Fibroblast of skin of back (primary cell): ENCODE measurements at places on chromosomes 6 and 20.

GRCh38 chr6:35195120-35195780, 18.5 kb upstream of the SCUBE3 start:
- no peak for DNase-seq

DNA sequence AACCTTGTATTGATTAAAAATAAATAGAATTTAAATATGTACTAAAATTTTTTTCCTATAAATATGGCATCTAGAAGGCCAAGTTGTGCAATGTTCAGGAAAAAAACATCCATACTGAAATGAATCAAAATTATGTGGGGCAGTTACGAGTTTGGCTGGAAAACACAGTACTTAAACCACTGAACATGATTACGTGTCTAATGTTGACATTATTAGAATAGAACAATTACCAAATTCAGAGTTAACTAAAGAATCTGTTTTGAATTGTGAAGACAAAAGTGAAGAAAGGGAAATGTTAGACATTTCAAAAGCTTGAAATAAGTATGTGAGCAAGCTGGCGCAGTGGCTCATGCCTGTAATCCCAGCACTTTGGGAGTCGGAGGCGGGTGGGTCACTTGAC, 57.2 kb downstream of the KLHL31 start:
- DNase-seq = no peak

DNA sequence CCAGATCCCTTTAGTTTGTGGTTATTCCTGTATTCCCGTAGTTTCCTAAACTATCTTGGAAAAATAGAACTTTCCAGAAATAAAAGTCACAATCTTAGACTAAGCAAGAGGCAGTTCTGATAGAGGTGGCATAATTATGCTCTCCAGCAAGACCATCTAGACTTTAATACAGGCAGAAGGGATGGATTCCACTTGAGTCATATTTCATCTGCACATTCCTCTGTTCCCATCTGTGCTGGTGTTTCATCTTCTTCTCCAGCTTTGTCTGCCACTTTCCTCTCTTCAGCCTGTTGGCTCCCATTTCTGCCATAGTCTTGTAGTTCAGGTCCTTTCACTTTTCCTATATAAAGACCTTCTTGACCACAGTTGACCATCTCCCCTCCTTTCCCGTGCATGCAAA, 102.9 kb downstream of the SOBP start:
- DNase-seq = peak; percentile 38

DNA sequence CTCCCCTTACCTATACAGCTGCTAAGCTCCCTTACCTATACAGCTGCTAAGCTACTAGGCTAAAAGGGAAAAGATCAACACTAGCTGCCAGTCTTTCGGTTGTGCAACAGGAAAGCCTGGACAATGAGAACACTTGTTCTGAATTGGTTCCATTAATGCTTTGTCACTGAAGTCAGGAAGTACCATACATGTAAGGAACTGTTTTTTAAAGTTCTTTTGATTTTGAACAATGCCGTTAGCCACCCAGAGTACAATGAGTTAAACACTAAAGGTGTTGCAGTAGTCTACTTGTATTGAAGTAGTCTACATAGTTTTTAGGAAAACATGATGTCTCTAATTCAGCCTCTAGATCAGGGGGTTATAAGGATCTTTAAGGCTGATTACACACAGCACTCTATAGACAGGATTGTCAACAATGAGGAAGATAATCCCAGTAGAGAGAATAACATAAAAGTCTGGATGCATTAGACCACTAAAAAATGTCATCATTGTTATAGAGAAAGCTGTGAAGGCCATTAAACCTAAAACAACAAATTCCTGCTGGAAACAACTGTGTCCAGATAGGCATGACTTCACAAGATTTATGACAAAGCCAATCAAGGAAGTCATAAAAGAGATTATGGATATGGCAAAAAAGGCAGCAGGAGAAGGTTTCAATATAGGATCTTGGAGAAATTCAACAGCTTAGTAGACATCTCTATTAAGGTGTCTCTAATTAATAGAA, 306.3 kb downstream of the PHF3 start:
- no peak for DNase-seq

- DNase-seq = peak; percentile 69
These were observed 40.5 kb downstream of the HLA-F start for GRCh38 chr6:29763491-29764289.

DNA sequence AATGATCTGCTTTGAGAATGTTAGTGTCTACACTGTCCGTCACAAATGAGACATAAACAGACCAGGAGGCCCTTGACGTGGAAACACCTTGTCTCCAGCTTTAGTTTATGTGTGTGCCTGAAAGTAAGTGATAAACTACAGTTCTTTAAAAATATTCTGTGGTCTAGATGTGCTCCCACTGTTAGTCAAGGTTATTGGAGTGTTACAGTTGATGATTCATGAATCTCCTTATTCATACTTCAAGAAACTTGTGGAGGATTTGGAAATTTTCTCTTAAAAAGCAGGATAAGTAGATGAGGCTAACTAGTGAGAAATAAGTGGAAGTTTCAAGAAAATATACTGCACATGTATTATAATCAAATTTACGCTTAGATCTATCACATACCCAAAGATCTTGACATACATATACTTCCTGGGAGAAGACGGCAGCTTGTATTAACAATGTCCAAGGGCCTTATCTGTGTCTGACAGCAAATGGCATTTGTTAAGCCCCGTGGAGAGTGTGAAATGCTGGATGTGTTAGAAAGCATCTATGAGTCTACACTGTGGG, 90.5 kb upstream of the MBOAT1 start:
- peak; percentile 1 for DNase-seq

DNA sequence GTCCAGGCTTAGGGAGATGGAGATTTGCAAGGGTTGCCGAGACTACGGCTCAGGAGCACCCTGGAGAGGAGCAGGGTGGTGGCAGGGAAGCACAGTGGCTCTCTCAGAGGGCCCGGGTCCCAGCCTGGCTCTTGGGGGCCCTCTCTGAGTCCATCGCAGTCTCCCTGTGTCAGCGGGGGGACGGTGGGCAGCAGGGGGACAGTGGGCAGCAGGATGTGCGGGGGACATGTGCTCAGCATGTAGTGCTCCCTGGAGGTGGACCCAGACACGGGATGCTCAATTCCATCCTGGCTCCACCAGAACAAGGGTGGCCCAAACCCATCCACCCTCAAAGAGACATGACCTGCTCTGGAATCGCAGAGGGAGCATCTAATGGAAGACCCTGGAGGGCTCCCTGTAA, 43.0 kb upstream of the ZBP1 start:
- no peak for DNase-seq

DNA sequence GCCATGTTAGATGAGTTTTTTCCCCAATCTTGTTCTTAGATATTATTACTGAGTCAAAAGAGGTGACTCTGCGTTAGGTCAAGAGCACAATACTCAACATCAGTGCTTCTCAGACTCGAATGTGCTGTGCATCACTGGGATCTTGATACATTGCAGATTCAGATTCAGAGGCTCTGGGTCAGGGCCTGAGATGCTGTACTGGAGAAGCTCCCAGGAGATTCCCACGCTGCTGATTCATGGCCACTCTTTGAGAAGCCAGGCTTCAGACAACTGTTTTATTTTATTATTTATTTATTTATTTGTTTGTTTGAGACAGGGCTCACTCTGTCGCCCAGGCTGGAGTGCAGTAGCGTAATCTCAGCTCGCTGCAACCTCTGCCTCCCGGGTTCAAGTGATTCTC, 41.4 kb upstream of the ARID1B start:
- no peak for DNase-seq

DNA sequence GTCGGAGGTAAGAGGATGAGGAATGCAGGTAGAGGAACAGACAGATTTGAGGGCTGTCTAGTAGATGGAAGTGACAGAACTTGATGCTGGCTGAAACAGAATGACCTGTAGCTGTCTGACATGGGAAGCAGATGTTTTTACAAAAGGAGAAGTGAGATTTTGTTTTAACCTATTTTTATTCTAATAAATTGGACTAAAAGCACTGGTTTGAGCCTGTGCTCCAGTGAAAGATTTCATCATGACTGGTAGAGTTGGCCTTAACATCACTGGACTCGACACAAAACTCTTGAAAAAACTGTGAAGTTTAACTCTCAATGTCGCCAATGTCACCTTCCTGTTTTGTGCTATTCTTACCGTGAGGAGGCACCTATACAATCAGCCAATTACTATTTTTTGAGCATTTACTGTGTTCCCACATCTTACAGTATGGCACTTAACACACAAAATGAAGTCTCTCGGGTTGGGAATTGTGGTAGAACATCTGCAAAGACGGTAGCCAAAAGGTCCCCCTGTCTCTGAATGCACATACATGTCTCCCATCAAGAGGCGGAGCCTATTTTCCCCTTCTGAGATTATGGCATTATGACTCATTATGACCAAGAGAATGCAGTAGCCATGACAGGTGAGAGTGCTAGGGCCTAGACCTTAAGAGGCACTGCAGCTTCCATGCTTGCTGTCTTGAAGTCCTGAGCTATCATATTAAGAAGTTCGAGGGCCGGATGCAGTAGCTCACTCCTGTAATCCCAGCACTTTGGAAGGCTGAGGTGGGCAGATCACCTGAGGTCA, 93.2 kb downstream of the FOXF2 start:
- DNase-seq = peak; percentile 23

- no peak for DNase-seq
These were observed 236.9 kb downstream of the EPM2A start for GRCh38 chr6:145498425-145498824.

DNA sequence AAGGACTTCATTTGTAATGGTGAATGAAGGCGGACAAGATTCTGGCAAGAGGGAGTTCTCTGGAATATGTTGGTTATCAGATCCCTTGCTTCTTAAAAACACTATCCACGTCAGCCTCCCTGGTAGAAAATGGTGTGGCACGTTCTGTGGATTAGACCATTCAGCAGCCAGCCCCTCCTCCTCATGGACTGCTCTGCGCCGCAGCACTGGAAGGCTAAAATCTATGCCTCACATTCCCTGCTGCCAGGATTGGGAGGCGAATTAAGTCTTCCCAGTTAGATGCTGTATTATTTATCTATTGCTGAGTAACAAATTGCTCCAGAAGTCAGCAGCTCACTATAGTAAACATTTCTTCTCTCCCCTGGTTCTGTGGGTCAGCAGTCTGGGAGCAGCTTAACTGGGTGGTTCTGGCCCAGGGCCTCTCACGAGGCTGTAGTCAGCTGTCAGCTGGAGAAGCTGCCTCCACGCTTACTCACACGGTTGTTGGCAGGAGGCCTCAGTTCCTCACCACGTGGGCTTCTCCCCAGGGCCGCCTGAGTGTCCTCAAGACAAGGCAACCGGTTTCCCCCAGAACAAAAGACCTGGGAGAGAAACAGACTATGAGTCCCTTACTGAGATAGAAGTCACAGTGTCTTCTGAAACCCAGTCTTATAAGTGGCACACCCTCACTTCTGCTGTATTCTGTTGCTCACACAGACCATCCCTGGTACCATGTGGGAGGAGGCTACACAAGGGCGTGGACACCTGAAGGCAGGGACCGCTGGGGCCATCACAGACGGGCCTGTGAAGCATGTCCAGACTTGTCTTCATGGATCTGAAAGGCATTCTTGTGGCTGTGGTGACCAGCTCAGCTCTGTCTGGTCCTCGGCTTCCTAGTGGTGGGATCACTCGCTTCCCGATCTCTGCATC, 101.0 kb downstream of the NRN1 start:
- DNase-seq = peak; percentile 93

DNA sequence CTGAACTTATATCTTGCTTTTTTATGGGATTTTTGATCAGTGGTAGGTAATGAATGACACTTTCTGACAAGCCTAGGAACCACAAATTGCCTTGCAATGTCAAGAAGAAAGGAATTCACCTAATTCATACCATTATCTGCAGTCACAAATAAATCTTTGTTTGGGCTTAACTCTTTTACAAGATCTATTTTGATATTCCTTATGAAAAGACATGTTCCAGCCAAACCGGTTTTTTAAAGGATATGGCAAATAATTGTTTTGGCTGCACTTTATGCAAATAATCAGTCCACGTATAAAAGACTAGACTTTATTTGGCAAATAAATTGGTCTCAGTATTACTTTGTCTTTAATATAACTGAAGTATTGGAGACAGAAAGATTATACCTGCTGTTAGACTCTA, 771.7 kb upstream of the ADGRB3 start:
- DNase-seq = no peak

DNA sequence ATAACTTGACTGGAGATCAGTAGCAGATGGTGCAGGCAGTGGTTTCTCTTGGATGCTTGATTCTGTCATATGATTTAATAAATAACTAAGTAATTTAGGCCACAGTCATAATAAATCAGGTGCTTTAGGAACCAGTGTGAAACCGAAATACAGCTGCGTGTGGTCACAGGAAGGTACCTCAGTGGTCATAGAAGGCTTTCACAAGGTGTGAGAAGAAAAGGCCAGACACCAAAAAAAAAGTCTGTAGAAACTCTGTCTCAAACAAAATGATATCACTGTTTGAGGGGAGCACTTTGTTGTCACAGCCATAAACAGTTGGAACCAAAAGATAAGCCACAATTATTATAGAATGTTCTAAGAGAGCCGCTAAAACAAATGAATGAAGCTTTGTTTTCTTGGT, 56.5 kb downstream of the ARMC2 start:
- no peak for DNase-seq

GRCh38 chr6:51365566-51365965, 546.9 kb downstream of the TFAP2B start:
- no peak for DNase-seq

GRCh38 chr6:22184371-22184770, 112.5 kb downstream of the PRL start:
- DNase-seq = no peak

DNA sequence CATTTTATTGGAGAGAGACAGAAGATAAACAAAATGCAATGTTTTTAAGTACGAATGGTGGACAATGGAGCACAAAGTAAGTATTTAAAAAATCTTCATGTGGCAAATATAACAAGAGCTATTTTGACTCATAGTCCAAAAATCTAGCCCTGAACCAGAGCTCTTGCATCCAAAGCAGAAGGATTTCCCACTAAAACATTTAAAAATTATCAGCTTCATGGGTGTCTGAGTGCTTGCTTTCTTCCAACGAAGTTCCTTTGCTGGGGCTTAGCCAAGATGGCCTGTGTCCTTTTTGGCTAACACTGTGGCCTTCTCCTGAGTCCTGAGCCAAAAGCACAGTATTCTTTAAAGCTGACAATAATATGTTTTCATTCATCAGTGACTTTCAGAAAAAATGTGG, 161.7 kb downstream of the RIMS1 start:
- peak; percentile 24 for DNase-seq

DNA sequence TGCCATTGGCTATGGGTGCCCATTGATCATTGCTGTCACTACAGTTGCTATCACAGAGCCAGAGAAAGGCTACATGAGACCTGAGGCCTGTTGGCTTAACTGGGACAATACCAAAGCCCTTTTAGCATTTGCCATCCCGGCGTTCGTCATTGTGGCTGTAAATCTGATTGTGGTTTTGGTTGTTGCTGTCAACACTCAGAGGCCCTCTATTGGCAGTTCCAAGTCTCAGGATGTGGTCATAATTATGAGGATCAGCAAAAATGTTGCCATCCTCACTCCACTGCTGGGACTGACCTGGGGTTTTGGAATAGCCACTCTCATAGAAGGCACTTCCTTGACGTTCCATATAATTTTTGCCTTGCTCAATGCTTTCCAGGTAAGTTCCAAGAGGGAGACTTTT, 16.4 kb downstream of the ADGRF4 start:
- DNase-seq = no peak

GRCh38 chr20:44976698-44977097, 10.4 kb downstream of the STK4 start:
- DNase-seq = no peak

GRCh38 chr6:89602166-89602565, 36.4 kb downstream of the LYRM2 start:
- no peak for DNase-seq
